ENCODE measurements at places on chromosomes 6 and 20.

- no peak for DNase-seq
Measured at GRCh38 chr6:90846824-90847223, 260.0 kb upstream of the MAP3K7 start.

DNA sequence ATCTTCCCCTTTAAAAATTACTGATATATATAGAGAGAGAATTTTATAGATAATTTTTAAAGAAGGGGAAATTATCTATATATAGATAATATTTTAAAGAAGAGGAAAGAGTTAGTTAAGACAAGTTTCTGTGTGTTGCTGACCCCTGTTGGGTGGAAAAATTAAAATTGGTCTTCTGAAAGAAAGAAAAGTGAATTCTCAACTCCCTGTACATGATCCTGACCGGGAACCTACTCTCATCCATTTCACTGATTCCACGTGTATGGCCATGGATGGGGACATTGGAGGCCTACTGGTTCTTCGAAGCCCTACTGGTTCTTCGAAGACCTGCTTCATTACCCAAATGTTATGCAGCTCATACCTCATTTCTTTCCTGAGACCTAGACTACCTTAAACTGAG is 53.0 kb upstream of the TCF21 start:
- DNase-seq = no peak

GRCh38 chr20:16158976-16159286 is 414.3 kb downstream of the KIF16B start:
- no peak for DNase-seq

DNA sequence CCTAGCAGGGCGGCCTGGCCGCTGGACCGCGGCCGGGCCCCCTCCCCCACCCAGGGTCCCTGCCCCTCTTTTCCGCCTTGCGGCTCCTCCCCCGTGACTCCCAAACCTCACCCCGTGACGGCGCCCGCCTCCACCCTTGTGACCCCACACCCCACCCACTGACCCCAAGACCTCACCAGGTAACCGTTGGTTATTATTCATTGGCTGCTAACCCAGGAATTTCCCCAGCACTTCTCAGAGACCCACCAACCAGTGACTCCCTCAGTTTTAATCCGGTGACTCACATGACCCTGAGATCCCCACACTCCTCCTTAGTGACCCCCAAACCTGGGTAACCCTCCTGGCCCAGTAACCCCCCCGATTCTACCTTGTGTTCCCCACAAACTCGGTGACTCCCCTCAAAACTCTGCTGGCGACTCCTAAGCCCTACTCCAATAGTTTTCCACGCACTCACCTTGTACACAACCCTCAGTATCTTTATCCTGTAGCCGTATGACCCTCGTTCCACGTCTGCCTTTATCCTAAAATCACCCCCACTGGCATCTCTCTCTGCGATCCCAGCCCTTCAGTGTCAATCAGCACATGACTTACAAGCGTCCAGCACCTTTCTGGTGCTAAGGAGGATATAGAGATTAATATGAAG is 534 bp downstream of the ZNF76 start:
- no peak for DNase-seq

GRCh38 chr6:164185471-164185871 is 771.0 kb downstream of the QKI start:
- DNase-seq = no peak

DNA sequence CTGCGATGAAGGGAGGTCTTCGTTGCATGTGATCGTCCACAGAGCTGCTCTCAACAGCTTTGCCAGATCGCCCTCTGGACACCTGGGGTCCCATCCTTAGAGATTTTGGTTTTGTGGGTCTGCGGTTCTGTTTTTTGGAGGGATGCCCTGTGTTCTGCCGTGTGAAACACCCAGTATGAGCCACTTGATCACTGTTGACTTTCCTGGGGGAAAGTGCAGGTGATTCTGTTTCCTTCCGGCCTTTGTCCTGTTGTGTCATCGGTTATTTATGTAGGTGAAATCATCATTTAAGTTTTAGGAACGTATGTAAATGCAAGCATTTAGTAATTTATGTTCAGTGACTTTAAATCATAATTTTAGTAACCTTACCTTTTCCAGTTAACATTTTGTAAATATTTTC is 56.4 kb upstream of the SLC22A1 start:
- no peak for DNase-seq

DNA sequence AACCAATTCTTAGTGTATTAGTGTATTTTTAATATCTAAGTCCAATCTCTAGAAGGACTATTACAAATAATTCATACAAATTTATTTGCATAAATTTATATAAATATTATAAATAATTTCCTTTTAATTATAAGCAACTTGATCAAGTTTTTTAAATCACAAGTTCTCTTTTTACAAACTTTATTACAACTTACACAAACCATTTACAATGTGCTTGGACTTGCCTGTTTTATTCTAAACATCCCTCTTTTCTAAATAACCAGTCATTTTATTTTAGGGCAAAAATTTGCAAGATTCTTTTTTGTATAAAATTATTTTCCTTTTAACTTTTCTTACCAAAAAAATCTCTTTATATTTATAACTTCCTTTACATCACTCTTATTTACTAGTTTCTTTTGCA is 83.5 kb upstream of the SYNCRIP start:
- DNase-seq = no peak

DNA sequence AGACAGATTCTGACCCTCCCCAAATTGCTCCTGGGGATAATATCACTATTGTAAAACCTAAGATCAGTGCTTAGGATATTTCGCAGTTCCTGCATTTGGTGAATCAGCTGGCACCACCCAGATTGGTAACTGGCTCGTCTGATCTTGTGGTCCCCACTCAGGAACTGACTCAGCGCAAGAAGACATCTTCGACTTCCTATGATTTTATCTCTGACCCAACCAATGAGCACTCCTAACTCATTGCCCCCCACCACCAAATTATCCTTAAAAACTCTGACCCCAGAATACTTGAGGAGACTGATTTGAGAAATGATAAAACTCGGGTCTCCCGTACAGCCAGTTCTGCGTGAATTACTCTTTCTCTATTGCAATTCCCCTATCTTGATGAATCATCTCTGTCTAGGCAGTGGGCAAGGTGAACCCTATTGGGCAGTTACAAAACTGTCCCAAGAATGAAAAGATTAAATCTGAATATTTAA is 55.7 kb upstream of the PRND start:
- no peak for DNase-seq

DNA sequence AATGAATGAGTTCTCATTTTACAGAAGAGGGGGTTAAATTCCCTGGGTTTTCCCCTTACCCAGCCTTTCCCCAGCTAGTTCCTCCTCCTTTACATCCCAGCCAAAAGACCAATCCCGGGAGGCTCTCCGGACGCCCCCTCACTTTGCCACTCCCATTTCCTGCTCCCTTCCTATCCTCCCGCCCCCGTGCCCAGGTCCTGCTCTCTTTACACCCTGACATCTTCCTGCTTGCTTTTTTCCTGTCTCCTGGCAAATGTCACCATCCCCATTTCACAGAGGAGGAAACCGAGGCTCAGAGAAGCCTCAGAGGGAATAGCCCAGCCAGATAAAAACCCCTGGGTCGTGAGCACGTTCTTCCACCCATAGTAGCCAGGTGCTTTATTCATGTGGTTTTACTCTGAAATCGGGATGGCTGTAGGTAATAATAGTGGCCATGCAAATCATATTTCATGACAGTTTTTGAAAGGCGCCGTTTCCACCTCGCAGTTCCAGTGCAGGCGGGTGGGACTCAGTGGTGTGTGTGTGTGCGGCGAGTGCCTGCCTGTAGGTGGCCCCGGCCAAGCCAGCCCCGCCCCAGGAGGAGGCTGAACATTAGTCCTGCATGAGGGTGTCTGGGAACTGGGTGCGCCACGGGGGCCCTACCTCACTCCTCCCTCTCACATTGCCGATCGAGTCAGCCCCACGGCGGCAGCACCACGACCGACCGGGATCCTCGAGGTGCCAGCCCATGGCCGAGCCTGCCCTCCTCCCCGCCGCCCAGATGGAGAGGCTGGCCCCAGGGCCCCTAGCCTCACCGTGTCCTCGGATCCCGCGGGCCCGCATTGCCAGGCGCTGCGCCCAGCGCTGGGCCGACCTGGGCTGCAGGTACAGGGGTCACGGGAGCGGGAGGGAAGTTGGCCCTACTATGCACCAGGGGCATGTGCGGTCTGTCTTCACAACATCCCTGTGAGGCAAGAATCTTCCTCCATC is at the start of gene ARHGAP40:
Gene ARHGAP40, plus strand, starts transcription at position 594 of the 969 bp plus-strand sequence.
- DNase-seq = no peak

DNA sequence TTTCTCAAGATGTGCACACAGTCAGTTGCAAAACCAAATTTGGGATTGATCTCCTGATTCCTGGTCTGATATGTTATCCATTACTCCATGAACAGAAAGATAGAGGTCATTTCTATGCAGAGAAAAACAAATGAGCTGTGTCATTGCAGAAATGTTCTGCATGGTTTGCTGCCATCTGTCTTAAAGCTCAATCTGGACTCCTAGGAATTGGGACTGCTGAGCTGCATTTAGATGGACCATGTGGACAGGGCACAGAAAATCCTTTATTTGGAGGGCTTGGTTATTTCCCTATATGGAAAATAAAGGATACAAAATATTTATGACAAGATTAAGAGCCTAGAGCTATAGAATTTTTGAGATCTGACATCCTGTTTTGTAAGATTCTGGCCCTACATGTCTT is 91.3 kb downstream of the ADGRB3 start:
- DNase-seq = no peak

- no peak for DNase-seq
Measured at GRCh38 chr20:11234608-11235007, 560.8 kb upstream of the JAG1 start.

- no peak for DNase-seq
Measured at GRCh38 chr20:64083804-64084684, at the start of gene LKAAEAR1. TSS of gene LKAAEAR1 (minus strand) at chr20:64084398. CDS start at chr20:64084219, 179 bp downstream.

DNA sequence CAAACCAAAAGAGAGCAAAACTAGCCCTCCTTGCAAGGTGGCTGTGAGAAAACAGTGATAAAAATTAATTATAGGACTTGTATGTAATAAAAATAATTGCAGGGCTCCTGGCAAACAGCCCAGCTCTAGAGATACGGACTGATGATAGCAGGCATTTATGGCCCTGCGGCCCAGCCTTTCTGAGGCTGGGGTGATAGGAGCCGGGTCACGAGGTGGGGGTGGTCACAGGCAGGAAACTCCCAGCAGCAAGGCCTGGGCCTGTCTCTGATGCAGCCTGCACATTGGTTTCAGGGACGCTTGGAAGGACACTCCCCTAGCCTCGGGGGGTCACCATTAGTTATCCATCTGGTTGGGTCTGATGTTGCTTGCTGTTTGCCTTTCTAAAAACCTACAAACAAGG is 18.7 kb upstream of the TTPAL start:
- DNase-seq = no peak

- DNase-seq = no peak
Measured at GRCh38 chr20:6708010-6708409, 59.5 kb upstream of the BMP2 start.

DNA sequence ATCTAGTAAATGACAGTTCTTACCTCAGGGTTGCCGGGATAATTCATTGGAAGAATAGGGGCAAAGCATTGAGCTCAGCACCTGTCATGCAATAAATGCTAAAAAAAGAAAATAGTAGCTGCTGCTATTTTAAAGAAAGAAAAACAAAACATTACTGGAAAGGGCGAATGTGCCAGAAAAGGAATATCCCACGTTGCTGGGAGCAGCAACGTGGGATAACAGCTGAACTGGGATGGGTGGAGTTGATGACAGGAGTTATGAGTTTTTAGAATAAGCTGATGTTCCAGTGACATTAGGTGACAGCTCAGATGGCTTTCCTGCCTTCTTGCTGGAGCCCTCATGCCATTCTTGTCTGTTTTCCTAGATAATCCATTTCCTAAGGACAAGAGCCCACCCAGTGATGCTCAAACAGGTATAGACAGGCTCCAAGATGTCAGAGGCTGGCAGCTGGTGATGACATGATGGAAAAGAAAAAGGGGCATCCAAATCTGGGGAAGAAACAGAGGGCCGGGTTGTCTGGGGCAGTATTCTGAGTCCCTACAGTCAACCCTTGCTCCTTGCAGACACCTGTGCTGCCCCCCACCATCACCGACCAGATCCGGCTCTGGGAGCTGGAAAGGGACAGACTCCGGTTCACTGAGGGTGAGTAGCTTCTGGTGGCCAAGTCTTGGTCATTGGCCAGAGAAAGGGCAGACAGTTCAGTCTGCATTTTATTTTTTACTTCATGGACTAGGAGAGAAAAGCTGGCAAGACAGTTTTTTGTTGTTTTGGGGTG is 1.1 kb upstream of the VARS2 start:
- no peak for DNase-seq

DNA sequence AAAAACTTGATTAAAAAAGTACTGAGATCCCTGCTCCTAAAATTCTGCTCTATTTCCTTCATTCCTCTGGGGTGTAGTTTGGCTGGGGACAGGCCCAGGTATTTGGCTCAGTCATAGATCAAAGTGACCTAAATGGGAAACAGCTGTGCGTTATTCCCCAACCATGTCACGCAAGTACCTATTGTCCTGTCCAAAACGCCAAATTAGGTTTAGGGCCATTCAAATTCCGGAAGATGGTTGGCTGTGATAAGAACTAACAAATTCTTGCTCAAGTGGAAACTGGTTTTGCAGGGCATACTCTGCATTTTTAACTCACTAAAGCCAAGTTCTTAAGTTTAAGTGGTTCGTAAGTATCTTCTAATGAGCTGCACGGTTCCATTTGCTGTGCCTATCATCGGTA is 147.6 kb upstream of the TMEM170B start:
- DNase-seq = no peak

Data from vagina (tissue), 2 donors.